Stimulated activated naive B cell treated with anti-CD40 and anti-IgM and Interleukin-4, amounts not matched to agents 10 μg/mL and 1 μg/mL and 100 μg/mL, for 72 hours (primary cell): ENCODE measurements at places on chromosomes 13 and 19.

- DNase-seq: no peak
Measured at GRCh38 chr13:25978961-25979360, 72.9 kb downstream of the SHISA2 start.

GRCh38 chr13:25725104-25725503 is 326.7 kb downstream of the SHISA2 start:
- no peak for DNase-seq

- DNase-seq: no peak
Measured at GRCh38 chr19:32202244-32202643, 143.2 kb upstream of the ZNF507 start.

DNA sequence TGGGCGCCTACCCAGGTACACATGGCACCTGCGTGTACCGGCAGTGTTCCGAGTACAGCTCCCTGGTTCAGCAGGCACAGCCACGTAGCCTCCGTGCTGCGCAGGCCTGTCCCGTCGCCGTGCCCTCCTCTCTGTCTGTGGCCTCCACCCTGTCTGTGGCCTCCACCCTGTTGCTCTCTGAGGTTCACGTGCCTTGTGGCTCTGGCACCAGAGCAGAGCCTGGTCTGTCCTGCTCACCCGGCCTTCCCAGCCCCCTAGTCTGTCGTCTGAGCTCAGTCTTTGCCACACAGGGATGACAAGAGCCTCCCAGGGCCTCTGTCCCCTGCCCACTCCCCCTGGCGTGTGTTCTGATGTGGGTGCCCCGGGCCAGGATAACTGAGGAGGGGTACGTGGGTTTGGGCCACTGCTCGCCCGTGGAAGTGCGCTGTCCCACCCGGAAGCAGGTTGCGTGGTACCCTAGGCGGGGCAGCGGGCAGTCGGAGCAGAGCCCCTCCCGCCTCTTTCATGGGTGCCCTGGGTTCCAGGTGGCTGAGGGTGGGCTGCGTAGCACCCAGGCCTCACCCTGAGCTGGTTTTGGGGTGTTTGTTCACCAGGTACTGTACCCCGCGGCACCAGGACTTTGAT is 71.7 kb downstream of the KDM4B start:
- no peak for DNase-seq

DNA sequence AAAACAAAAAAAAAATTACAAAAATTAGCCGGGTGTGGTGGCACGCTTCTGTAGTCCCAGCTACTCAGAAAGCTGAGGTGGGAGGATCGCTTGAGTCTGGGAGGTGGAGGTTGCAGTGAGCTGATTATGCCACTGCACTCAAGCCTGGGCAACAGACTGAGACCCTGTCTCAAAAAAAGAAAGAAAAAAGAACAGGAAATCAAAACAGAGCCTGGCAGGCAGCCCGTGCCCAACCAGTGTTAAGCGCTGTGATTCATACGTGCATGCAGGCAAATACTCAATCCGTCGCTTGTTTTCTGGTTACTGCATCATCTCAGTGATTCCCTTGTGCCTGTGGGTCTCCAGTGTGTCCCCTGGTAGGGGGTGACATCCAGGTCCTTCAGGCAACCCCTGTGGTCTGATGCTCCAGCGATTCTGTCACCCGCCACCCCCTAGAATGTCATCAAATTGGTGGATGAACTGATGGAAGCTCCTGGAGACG is 18.1 kb downstream of the DDX39A start:
- peak; percentile 45 for DNase-seq

DNA sequence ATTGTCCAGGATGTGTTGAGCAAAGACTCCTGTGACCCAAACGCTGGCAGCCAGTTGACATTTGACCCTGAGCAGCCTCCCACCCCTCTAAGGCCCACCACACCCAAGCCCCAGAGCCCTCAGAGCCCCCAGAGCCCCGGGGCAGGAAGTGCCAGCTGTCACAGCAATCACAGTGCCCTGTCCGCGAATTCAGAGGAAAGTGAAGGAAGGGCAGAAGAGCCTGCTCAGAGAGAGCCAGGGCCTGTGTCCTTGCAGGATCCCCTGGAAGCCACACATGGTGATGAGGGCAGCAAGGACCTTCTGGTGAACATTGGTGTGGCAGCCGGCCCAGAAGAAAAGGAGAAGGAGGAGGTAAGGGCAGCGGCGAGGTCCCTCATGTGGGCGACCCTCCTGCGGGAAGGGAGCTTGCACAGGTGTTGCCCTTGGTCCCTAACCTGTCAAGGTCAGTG is 63.7 kb downstream of the SPATA13 start:
- no peak for DNase-seq

GRCh38 chr13:75353781-75354193 is 128.2 kb downstream of the TBC1D4 start:
- DNase-seq: no peak
